ENCODE measurements at places on chromosomes 6 and 20. TPM values are rescaled to one million over a fixed set of nuclear protein-coding genes. Genes with fewer than 3 reads are reported as not detected.
A peak's percentile ranks its signal among the peaks of the same experiment; 100 is the strongest.

- DNase-seq = no peak
These were observed 911.6 kb upstream of the SLC35B3 start for GRCh38 chr6:9346923-9347322.

- DNase-seq = no peak
These were observed 22.8 kb upstream of the PCMTD2 start for GRCh38 chr20:64232794-64233193.

DNA sequence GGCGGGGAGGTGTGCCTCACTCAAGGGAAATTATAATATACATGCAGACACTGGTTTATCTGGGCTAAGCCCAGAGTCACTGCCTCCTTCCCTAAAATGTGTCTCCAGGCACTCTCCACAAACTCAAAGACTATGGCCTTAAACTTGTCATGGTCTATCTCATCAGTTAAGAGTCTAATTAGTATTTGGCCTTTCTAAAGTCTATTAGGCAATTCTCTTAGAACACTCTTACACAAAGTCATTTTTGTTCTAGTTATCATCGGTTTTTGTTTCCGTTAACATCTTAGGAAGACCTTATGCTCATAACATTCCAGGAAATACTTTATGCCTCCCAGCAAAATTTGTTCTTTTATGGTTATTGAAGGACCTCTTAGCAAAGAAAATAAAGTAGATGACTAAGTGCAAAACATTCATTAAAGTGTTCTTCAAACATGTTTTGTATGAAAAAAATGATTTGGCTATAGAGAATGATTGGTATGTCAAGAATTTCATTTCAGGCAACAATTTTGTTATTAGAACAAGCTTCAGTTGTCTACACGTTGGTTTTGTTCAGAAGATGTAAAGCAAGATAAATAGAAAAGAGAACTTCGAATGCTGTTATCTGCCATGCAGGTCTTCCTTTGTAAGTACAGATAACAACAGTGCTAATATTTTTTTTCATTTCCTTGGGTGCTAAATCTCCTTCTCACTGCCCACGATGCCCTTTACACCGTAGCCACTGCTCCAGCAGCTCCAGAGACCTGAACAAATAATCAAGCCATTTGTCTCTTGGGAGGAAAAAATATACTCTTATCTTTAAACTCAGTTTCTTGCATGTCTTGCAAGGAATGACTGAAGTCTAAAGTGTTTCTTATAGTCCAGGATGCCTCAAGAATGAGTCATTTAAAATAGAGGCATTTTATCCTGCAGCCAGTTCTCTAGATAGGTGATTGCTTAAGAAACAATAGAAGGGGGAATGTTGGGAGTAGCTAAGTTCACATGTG is 170.4 kb downstream of the HTR1B start:
- DNase-seq = peak; percentile 81

Gene PSORS1C2
- not detected for total RNA-seq

DNA sequence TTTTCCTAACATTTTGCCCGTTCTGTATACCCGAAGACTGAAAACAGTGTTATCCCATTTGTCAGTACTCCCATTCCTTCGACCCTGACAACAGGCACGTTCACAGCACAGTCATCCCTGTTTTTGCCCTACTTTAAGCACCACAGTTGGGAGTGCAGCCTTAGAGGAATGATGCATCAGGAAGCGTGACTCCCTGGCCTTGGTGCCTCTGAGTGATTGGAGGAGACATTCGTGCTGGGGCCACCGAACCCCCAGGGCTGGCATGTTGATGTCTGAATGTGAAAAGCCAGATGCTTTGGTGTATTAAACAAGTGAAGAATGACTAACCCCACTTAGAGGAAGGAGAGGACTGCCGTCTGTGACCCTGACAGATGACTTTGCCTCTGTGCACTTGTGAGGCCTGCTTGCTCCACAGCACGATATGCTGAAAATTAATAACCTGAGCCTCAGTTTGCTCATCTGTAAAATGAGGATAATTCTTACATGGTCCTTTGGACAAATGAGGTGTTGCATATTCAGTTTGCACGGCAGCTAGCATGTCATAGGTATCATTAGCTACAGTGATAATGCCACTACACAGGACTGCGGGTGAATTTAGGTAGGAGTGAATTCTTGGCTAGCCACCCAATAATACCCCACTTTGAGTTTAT is 36.0 kb downstream of the STK35 start:
- DNase-seq = peak; percentile 46

DNA sequence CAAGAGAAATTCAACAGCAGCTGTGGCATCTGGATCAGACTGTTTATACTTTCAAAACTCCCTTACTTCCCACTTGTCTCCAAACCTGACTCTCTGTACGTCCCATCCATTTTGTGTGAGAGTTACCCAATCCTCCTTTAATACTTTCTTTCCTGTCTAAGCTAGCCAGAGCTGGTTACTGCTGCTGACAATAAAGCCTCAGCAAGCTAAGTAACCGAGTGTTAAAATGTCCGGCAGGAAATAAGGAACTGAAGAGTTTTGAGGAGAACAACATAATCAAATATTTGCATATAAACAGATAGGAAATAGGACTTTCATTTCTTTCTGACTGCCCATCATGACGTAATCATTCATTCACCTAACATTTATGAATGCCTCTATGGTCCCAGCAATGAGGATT is 11.6 kb downstream of the TMEM30A start:
- no peak for DNase-seq

DNA sequence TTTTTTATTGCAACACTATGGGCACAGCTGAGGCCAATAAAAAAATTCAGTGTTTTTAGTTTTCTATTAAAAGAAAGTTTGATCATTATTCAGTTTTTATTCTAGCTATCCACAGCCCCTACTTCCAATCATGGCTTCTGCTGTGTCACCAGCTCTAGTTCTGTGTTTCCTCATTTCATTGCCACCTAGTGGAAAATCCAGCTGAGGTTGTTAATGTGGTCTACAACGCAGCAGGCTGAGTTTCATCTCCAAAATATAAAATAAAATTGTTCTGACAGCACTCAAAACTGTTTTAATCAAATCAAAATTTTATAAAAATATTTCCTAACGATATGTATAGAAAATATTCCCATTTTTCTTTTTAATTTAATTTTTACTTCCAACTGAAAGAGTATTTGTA is 13.6 kb downstream of the COL9A1 start:
- DNase-seq = no peak

DNA sequence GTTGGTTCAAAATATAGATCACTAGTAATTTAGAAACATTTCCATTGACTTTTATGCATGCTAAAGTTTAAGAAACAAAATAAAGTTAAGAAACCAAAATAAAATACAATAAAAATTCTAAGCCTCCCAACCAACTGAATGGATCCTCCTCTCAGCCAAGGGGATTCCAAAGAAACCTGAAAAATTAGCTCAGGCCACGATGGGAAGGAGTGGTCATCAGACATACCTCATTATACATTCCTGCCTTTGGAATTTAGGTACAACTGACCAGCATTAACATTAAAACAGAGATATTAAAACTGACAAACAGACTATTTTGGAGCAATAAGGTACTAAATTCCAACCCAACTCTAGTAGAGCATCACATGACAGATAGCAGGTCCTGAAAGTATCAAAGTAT is 275.2 kb downstream of the PKHD1 start:
- no peak for DNase-seq

DNA sequence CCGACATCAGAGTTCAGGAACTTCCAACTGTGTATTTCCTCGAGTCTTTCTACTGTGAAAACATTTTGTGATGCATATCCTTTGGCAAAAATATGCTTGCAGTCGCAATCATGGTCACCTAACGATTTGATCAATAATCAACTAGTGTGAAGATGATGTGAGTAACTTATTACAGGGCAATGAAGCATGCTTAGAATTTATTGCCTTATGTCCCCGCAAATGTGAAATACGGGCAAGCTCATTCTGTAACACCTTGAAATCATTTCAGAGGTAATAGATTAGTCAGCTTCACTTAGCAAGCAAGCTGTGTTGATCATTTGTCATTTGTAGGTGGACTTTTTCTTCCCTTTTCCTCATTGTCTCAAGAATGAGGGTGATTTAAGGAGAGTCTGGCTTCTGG is 67.9 kb upstream of the DOK5 start:
- no peak for DNase-seq

- DNase-seq = no peak
These were observed 94.5 kb upstream of the MARCKS start for GRCh38 chr6:113762641-113763040.

- peak; percentile 21 for DNase-seq
These were observed 174.5 kb downstream of the WDR27 start for GRCh38 chr6:169527306-169527705.

DNA sequence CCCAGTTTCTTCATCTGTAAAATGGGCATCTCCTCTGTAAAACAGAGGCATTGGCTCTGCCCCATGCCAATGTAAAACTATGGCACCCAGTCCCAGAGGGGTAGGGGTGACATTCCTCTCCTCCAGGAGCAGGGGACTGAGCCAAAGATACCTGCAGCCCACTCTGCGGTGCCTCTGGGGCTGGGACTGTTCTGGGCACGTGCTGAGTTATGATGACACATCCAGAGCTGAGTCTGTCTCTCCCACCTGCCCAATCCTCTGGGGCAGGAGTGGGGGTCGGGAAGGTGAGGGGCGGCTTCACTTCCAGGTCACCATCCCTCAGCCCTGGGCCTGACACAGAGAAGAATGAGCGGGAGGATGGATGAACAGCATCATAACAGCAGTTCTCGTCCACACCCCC is 29.9 kb downstream of the AAR2 start:
- no peak for DNase-seq

- no peak for DNase-seq
These were observed 45.4 kb downstream of the TULP4 start for GRCh38 chr6:158357570-158358216.

- no peak for DNase-seq
These were observed 39.3 kb downstream of the LRRC1 start for GRCh38 chr6:53834132-53834531.

GRCh38 chr6:73752943-73753342 is 56.9 kb downstream of the CD109 start:
- no peak for DNase-seq

DNA sequence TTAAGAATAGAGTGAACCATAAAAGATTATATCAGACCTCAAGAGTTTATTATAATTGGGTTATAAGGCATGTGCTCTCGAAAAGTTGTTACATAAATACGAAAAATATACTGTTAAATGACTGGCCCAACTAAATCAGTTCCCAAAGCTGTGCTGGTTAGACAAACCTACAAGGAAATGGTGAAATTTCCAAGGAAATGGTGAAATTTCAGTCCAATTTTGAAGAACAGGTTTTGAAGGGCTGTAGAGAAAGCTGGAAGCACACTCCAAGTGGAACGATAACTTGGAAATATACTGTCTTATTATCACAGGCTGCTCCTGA is 400 bp upstream of the TRMT11 start:
- no peak for DNase-seq

Gene FAM83C
- not detected for total RNA-seq

- no peak for DNase-seq
These were observed 127.5 kb upstream of the SMLR1 start for GRCh38 chr6:130699742-130700141.

DNA sequence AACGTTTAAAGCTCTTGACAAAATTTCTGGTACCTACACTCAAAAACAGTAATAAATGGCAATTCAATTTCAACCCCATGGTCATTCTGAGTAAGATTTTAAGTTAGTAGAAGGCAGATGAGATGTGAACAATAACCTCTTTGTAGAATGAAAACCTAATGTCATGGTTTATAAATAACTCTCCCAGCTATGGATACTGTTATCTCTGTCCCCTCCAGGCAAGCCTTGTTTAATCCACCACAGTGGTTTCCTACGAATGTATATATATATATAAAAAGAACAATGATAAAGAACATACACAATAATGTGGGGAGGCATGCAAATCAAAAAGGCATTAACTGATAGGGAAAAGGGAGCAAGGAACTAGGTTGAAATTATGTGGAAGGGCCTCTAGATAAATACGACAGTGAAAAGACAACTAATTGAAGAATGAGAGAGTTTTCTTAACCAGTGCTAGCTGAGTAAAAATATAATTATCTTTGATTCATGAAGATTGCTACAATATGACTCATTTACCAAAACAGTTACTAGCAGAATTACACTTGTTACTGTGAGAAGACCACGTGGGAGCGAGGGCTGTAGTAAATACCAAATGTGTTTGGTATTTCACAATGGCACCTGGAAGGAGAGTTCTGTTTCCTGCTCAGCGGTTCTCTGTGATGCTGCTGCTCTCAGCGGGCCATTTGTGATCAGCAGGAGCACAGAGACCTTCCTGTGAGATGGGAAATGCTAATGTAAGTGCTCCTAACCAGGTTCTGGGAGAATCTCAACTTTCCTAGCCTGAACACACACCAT is 173.7 kb downstream of the MBOAT1 start:
- DNase-seq = no peak

DNA sequence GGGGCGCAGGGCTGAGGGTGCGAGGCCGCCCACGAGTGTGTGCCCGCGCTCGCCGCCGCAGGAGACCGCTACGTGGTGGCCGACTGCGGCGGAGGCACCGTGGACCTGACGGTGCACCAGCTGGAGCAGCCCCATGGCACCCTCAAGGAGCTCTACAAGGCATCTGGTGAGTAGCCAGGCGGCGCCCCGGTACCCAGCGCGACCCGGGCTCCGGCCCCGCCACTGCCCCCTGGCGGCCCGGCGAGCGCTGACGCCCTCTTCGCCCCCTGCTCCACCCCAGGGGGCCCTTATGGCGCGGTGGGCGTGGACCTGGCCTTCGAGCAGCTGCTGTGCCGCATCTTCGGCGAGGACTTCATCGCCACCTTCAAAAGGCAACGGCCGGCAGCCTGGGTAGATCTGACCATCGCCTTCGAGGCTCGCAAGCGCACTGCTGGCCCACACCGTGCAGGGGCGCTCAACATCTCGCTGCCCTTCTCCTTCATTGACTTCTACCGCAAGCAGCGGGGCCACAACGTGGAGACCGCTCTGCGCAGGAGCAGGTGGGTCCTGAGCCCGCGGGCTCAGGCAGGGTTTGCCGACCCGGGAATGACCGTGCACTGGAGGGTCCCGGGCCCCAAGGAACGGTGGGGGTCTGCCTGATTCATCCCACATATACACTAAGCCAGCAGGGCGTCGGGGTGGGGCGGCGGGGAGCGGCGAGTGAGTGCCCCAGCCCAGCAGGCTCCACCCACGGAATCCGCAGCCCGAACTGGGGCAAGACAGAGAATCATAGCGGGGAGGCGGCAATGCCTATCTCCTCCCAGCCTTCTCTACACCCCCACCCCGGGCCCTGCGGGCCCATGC is 17.4 kb downstream of the HSPA12B start:
- no peak for DNase-seq

Gene GMPR
- 2.5 TPM for total RNA-seq

DNA sequence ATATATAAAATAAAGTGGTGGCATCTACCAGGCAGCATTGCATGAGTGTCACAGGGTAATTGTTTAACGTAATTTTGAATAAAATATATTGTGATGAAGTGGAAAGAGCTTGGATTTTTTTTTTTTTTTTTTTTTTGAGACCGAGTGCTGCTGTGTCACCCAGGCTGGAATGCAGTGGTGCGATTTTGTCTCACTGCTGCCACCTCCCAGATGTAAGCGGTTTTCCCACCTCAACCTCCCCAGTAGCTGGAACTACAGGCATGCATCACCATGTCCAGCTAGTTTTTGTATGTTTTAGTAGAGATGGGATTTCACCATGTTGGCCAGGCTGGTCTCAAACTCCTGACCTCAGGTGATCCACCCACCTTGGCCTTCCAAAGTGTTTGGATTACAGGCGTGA is 81.1 kb upstream of the SMIM8 start:
- DNase-seq = no peak

GRCh38 chr6:12125396-12125795 is 113.3 kb downstream of the HIVEP1 start:
- DNase-seq = no peak

Gene NOX3
- total RNA-seq = not detected

All from fibroblast of the aortic adventitia (primary cell).